NCI-H2171 treated with DMSO at 0.1 percent for 48 hours (cell line): ENCODE measurements at places on chromosomes 11 and 22.

GRCh38 chr11:126640186-126640585, 284.7 kb downstream of the ST3GAL4 start:
- DNase-seq = no peak

DNA sequence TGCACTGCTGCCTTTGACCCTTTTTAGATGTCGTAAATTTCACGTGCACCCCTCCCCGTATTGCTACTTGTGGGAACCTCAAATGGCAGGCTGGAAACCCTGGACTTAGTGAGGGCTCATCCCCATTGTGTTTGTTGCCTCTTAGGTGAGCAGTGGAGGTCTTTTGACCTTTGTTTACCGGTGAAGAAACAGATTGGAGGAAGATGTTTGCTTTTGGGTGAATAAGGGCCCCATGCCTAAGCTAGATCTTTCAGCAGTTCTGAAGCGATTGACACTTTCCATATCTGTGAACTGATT, 782 bp downstream of the SMARCB1 start:
- no peak for DNase-seq

- DNase-seq = no peak
These were observed 6.7 kb downstream of the ZC3H7B start for GRCh38 chr22:41308054-41308453.

DNA sequence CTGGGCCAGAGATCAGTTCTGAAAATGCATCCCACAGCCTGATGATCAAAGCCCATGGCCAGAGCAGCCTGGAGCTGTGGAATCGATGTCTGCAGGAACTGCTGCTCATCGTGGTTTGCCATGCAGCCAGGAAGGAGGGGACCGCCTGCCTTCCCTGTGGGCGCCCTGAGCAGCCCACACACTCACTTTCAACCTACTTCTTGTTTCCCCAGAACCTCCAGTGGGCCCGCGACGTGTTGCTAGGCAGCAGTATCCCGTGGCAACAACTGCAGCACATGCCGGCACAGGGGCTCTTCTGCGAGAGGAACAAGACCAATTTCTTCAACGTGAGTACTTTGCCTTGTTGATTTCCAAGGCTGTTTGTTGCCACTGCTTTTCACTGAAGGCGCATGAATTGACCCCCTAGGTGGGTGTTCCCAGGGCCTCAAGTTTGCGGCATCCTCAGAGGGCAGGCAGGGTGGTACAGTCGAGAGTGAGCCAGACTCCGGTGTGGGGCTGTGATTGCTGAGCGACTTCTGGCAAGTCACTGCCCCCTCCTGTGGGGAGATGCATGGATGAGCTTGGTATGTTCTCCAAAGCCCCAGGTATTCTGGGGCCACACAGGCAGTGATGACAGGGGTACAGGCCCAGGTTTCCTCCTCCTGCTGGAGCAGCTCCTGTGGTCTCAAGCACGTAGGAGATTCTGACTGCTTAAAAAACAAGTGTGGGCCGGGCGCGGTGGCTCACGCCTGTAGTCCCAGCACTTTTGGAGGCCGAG, 47.0 kb upstream of the SUSD2 start:
- DNase-seq = no peak

GRCh38 chr22:46068181-46068592, 82.1 kb upstream of the PPARA start:
- peak; percentile 7 for DNase-seq
